ENCODE measurements at places on chromosomes 13 and 19.

- H3K27me3 ChIP-seq: no peaks in the 10 kb centered on the region
- peak overlapping the region; percentile 62 for H3K27ac ChIP-seq
- H3K36me3 ChIP-seq: no peaks in the 10 kb centered on the region
- peaks cover 7% of the 10 kb centered on the region for H3K4me1 ChIP-seq
- peak; percentile 53 for DNase-seq
Measured at GRCh38 chr13:19910336-19911072, 47.1 kb upstream of the ZMYM5 start.

GRCh38 chr13:22944378-22944777 lies 236.4 kb upstream of the SGCG start:
- H3K27me3 ChIP-seq: no peaks in the 10 kb centered on the region
- H3K27ac ChIP-seq: no peak overlapping the region
- no peak for DNase-seq
- no peaks in the 10 kb centered on the region for H3K36me3 ChIP-seq
- no peaks in the 10 kb centered on the region for H3K4me1 ChIP-seq

GRCh38 chr13:91360246-91360751 lies 12.8 kb downstream of the MIR17HG start:
- H3K27me3 ChIP-seq: no peaks in the 10 kb centered on the region
- no peak overlapping the region for H3K27ac ChIP-seq
- peaks cover 6% of the 10 kb centered on the region for H3K36me3 ChIP-seq
- H3K4me3 ChIP-seq: no peak overlapping the region

DNA sequence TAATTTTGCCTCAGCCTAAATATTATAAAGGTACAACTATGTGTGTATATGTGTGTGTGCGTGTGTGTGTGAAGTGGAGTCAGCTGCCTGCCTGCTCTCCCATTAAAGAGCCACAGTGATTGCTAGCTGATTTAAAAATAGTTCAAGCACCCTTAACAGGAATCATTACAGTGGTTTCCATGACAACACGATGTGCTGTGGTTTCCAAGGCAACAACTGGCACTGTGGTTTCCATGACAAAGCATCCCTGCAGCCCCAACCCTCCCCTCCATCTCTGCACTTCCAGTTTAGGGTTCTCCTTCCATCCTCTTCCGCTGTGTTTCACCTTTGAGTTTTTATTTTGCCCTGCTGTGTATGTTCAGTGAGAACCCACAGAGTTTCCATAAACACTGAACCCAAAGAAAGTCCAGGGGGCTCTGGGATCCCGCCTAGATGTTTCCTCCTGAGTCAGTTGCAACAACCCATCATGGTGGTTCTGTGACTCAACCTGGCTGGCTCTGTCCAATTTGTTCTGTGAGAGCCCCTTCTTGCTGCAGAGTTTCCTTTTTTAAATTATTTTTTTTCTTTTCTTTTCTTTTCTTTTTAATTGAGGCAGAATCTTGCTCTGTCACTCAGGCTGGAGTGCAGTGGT lies 7.1 kb upstream of the PNMA8A start:
- no peaks in the 10 kb centered on the region for H3K36me3 ChIP-seq
- no peaks in the 10 kb centered on the region for H3K27me3 ChIP-seq
- no peak overlapping the region for H3K4me3 ChIP-seq

- no peak for DNase-seq
- peaks cover 12% of the 10 kb centered on the region for H3K4me1 ChIP-seq
- no peak within 1 kb of the TSS for H3K4me3 ChIP-seq
- no peaks in the 10 kb centered on the region for H3K27me3 ChIP-seq
- no peak within 1 kb of the TSS for H3K27ac ChIP-seq
Measured at GRCh38 chr19:10111405-10111811, at the start of gene P2RY11. Gene P2RY11 (plus strand): TSS chr19:10111693. CDS start chr19:10111722, 29 bp downstream.

- H3K4me3 ChIP-seq: peak overlapping the region; percentile 63
- no peaks in the 10 kb centered on the region for H3K27me3 ChIP-seq
- H3K36me3 ChIP-seq: peaks cover 1% of the 10 kb centered on the region
- H3K27ac ChIP-seq: peak overlapping the region; percentile 78
- no peaks in the 10 kb centered on the region for H3K4me1 ChIP-seq
Measured at GRCh38 chr19:20423381-20424197, 142.0 kb downstream of the ZNF737 start.
